Suprapubic skin (tissue), 4 donors: ENCODE measurements at places on chromosomes 4 and X. TPM values are rescaled to one million over a fixed set of nuclear protein-coding genes. Genes with fewer than 3 reads are reported as not detected.

GRCh38 chrX:123830309-123830708, 29.5 kb upstream of the XIAP start:
- no peak for DNase-seq

DNA sequence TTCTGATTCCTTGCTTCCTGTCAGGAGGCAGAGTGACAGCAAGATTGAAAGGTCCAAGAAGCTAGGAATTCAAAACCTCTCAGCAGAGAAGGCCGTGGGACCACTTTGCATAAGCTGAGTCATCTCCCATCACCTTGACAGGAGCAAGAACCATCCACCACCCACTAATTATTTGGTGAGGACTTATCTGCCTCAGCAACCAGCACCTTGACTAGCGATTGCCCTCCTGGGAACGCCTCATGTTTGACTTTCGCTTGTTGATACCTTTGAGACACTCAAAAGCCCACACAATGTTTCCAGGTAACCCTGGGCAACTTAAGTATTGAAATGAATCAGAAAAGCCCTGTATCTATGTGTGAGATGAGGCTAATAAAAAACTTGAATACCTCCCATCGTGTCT, 233.5 kb upstream of the GYPA start:
- no peak for DNase-seq

GRCh38 chr4:8590546-8590880, 2.1 kb upstream of the CPZ start:
- DNase-seq, result no peak

DNA sequence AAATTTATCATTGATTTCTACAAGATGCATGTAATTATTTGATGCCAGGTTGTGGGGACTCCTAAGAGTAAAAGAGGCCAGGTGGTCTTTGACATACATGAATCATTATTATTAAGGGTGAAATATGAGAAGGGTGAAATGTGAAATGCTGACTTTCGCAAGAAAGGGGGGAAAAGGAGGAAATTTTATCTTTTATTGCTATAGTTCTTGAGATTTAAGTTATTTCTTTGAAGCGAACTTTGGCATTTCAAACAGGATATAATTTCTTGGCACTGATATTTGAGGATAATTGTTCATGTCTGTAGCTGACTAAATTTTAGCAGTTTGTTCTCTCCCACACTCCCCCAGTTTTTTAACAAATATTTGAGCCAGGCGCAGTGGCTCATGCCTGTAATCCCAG, 80.1 kb downstream of the TMEM131L start:
- DNase-seq, result no peak

DNA sequence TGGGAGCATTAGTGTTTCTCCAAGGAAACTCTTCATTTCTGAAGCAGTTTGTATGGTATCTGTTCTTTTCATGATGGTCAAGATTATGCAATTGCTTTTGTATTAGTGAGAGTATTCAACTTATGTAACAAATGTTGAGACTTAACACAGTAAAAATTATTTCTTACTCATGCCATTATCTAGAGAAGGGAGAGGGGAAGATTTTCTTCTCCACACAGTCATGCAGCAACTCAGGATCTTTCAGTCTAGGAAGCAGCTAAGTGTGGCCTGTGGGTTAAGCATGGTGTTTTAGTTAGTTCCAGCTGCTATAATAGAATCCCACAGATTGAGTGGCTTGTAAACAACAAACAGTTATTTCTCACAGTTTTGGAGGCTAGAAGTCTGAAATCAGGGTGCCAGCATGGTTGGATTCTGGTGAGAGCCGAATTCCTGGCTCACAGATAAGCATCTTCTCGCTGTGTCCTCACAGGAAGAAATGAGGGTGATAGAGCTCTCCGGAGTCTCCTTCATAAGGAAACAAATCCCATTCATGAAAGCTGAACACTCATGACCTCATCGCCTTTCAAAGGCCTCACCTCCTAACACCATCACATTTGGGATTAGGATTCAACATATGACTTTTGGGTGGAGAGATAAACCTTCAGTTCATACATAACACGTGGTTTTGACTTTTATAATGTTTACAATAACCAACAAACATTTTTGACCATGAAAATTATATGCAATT, 101.2 kb downstream of the FRMPD4 start:
- DNase-seq, result no peak

DNA sequence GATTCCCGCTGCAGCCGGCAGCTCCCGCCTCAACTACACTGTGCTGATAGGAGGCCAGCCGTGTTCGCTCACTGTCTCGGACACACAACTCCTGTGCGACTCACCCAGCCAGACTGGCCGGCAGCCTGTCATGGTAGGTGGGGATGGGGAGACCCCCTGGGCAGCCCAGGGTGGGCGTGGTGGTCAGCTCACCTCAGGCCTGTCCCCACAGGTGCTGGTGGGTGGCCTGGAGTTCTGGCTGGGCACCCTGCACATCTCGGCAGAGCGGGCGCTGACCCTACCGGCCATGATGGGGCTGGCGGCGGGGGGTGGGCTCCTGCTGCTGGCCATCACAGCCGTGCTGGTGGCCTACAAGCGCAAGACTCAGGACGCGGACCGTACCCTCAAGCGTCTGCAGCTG, 9.5 kb downstream of the PLXNA3 start:
- no peak for DNase-seq

DNA sequence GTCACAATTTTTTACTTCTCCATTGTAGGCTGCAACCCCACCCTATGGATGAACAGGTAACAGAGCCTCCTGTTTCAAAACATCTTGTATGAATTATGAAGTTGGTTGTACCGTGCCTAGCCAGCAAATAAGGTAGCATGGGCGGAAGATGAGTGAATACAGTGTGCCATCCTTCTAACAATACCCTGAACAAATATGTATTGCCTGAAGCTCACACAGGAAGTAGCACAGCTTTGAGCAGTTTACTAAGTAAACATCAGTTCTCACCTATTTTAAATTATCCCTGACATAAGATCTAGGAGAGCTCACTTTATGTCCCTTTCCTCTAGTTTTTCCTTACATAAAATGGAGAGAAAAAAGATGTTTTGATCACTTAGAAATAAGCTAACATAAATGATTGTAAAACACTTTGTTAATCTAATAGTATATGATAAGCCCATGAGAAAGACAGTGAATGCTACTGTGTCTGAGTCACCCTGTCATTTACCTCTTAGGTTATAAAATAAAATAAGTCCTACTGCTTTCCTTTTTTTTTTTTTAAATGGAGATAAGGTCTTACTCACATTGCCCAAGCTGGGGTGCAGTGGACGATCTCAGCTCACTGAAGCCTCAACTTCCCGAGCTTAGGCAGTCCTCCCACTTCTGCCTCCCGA, 36.6 kb downstream of the GRSF1 start:
- DNase-seq, result no peak

DNA sequence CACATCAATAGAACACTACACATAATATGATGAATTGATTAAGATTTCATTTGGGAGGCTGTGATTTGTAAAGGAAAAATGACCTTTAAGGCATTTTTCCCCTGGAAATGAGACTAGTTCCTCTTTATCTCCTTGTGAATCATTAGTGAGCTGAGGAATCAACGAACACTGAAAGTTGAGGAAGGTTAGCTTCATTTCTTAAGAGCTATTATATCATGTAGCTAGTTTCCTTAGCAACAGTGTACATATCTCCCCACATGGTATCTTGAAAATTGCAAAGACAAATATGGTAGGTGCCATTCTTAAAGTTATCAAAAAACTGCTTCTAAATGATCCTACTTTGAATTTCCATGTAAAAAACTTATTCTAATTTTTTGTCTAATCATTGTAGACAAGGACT, 127.5 kb upstream of the NRK start:
- no peak for DNase-seq

DNA sequence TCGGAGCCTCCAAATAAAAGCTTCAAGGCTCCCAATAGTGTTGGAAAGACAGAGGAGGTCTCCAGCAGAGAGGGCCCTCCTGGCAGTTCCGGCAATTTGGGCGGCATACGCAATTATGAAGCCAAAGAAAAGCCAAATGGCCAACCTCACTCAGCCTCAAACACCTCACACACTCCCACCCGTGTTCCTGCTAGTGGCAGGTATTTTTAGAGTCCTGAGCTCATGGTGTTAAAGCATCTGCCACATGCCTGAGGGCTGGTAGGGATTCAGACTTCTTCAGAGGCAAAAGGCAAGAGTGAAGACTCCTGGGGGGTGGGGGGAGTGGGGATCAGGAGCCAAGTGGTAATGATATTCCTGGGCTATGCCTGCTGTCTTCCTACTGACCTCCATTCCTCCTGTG, 7.4 kb downstream of the RAB33A start:
- no peak for DNase-seq

DNA sequence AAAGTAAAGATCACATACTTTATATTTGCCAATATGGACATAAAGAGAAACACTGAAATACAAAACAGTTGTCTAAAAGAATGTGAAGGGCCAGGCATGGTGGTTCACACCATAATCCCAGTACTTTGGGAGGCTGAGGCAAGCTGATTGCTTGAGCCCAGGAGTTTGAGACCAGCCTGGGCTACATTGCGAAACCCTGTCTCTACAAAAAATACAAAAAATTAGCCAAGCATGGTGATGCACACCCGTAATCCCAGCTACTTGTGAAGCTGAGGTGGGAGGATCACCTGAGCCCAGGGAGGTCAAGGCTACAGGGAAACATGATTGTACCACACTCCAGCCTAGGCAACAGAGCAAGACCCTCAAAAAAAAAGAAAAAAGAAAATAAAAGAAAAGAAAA, 11.8 kb downstream of the RBM47 start:
- no peak for DNase-seq

DNA sequence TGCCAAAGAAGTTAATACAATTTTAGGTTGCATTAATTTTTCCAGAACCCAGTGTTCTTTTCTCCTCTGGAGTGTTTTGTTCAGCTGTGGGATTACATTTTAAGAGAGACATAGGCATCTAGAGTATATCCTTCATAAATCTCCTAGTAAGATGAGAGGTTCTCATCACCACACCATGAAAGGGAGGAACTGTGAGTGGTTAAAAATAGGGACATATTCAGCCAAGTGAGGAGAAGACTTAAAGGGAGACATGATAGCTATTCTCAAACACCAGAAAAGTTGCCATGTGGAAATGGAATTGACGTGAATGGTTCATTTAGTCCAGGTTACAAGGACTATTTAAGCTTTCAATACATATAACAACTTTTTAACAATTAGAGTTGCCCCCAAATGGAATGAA, 6.5 kb upstream of the MRPL1 start:
- no peak for DNase-seq

DNA sequence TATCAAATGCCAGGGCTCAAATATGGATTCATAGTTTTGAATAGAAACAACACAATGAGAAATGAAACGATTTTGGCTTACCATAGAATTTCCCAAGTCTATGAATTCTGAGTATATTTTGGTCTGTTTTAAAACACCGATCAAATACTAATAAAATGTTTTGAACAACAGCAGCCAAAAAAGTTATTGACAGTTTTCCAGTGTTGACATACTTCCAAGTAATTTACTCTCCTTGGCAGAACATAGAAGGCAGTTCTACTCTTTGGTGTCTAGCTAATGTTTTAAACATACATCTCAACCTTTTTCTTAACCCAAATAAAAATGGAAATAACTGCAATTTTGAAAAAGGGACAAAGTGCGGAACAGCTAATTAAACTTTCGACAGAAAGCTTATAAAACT, 1419.8 kb downstream of the ADGRL3 start:
- DNase-seq, result no peak

DNA sequence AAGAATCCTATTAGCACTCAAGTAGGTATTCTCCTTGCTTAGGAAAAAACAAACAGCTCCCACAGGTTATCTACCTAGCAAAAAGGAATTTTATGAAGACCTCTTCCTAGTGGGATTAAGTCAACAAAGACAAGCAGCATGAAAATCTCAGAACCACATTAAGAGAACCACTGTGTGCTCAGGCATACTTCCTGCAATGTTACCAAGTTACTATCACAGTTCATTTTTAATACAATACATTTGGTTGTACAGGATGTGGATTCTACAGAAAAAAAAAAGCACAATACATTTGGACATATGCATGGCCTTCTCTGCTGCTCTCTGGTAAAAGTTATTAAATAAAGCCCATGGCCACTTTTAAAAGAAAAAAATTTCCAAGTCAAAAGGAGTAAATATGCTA, 193.7 kb downstream of the PPP3CA start:
- DNase-seq, result no peak

- DNase-seq, result no peak
These were observed 242.7 kb upstream of the ETNPPL start for GRCh38 chr4:109005523-109005922.

GRCh38 chrX:135740681-135741149, 27.3 kb downstream of the CT45A1 start:
- DNase-seq, result no peak

GRCh38 chr4:154634058-154634457, 21.6 kb upstream of the FGG start:
- DNase-seq, result no peak

GRCh38 chrX:70769659-70770227, 138.8 kb downstream of the TEX11 start:
- no peak for DNase-seq

- DNase-seq, result no peak
These were observed 87.3 kb upstream of the CPEB2 start for GRCh38 chr4:14915018-14915417.

DNA sequence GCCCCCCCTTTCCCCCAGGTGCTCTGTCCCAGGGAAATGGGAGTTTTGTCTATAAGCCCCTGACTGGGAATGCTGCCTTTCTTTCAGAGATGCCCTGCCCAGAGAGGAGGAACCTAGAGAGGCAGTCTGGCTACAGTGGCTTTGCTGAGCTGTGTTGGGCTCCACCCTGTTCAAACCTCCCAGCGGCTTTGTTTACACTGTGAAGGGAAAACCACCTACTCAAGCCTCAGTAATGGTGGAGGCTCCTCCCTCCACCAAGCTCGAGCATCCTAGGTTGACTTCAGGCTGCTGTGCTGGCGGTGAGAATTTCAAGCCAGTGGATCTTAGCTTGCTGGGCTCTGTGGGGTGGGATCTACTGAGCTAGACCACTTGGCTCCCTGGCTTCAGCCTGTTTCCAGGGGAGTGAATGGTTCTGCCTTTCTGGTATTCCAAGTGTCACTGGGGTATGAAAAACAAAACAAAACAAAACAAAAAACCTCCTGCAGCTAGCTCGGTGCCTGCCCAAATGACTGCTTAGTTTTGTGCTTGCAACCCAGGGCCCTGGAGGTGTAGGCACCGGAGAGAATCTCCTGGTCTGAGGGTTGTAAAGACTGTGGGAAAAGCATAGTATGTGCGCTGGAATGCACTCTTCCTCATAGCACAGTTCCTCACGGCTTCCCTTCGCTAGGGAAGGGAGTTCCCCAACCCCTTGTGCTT, 41.7 kb downstream of the ITM2A start:
- no peak for DNase-seq

GRCh38 chrX:115632455-115632854, 71.5 kb downstream of the PLS3 start:
- no peak for DNase-seq

The STPG2 gene
- 0.26 TPM for total RNA-seq

The IL2 gene
- total RNA-seq, result not detected

The SPANXN2 gene
- total RNA-seq, result not detected

The ZBTB49 gene
- total RNA-seq, result 7.6 TPM

The NLRP2B gene
- total RNA-seq, result not detected

The TEX11 gene
- total RNA-seq, result not detected

The LRAT gene
- total RNA-seq, result 0.55 TPM

The DDX53 gene
- total RNA-seq, result not detected

The GNRHR gene
- total RNA-seq, result not detected

The WDR17 gene
- 0.40 TPM for total RNA-seq

The NPNT gene
- total RNA-seq, result 5.2 TPM

The CCDC158 gene
- total RNA-seq, result 0.72 TPM

The CHIC1 gene
- 11.9 TPM for total RNA-seq

The PSAPL1 gene
- total RNA-seq, result 268 TPM

The P2RY10 gene
- not detected for total RNA-seq

The ARR3 gene
- not detected for total RNA-seq

The RNF150 gene
- 0.83 TPM for total RNA-seq

The GPR34 gene
- 1.9 TPM for total RNA-seq

The FAM9B gene
- not detected for total RNA-seq
